ENCODE measurements at places on chromosomes 4 and X.

DNA sequence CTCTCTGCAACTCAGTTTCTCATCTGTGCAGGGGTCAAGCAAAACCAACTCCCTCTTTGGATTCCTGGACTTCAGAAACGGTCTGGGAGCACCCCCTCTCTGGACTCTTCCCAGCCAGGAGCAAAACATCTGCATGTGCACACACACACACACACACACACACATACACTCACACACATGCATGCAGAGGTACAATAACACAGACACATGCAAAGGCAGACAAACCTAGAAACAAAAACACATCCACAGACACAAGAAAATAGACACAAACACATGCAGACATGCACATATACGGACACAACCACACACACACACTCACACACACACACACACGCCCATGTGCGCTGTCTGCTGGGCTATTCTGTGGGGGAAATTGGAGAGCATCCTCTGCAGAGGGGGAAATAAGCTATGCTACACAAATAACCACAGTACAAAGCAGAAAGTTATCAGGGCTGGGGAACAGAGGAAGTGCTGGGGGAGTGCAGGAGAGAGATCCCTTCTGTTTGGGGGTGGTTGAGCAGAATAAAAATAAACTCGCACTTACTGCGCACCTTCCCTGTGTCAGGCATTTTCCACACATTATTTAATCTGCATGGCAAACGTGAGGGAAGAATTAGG lies 19.9 kb downstream of the IQSEC2 start:
- DNase-seq = no peak

GRCh38 chrX:133985164-133985966 lies at the start of gene GPC3:
Gene GPC3 (minus strand): TSS chrX:133985594.
- no peak for DNase-seq

- no peak for DNase-seq
These were observed 124.2 kb upstream of the NRK start for GRCh38 chrX:105697984-105698781.

DNA sequence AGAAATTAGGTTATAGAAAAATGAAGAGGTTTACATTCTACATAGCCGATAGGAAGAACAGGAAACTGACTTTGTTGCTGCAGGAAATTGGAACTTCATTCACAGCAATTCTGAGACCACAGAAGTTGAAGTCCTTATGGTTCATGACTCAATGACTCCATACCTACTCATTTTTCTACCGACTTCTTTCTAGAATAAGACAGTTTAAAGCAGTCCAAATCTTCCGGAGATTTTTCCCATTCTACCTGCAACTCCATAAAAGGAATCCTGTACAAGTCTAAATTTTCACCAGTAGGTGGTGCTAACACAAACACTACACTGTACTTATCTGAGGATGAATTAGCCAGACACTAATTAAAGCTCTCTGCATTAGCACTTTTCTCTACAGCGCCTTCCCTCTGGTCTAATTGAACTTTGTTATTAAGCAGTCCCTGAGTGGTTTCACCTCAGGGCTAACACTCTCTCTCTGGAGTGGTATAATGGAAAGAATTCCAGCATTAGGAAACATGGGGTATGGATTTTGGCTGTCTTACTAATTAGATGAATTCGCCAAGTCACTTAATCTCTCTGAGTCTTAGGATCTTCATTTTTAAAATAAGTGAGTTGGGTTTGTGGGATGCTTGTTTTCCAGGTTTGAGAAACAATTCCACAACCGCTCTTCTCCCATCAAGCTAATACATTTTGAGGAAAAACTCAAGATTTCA lies 167.9 kb downstream of the SMIM20 start:
- peak; percentile 71 for DNase-seq

DNA sequence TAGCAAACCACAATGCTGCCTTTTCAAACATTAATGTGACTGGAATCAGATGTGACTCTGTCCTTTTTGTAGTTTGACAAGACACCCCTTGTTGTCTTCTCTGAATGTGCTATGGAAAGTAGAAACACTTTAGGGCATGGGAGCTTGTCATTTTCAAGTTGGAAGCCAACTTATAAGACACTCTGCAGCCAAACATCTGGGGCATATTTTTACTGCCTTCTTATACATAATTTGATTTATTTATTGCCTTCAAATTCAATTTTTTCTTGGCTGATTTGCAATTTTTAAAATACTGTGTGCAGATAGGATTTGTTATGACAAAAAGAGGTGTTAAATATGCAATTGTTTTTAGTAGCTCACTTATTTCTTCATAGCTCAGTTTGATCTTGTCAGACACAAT lies 1002.0 kb upstream of the PCDH7 start:
- DNase-seq = no peak

DNA sequence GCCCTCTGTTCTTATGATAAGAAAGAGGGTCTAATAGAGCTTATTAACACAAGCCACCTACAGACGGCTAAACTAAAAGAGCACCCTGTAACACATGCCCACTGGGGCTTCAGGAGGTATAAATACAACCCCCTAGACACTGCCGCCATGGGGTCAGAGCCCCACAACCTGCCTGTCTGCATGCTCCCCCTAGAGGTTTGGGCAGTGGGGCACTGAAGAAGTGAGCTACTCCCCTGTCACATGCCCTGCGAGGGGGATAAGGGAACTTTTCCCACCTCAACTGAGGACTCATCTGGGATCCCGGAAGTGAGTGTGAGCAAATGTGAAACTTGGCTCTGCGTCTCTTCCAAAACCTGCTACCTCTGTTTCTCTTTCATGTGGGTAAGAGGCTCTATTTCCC lies 334.5 kb downstream of the ADAM29 start:
- no peak for DNase-seq

GRCh38 chrX:6131287-6131686 lies 97.4 kb downstream of the NLGN4X start:
- DNase-seq = no peak

All from COR-L47 (cell line).